ENCODE measurements at places on chromosomes 2 and 18. TPM values are rescaled to one million over a fixed set of nuclear protein-coding genes. Genes with fewer than 3 reads are reported as not detected.
A peak's percentile ranks its signal among the peaks of the same experiment; 100 is the strongest.

GRCh38 chr18:35409911-35410310, 32.8 kb upstream of the ZNF396 start:
- no peak overlapping the region for H3K27ac ChIP-seq
- no peak overlapping the region for H3K4me3 ChIP-seq
- no peak for DNase-seq
- no peaks in the 10 kb centered on the region for H3K27me3 ChIP-seq
- no peaks in the 10 kb centered on the region for H3K36me3 ChIP-seq
- H3K4me1 ChIP-seq = no peaks in the 10 kb centered on the region

DNA sequence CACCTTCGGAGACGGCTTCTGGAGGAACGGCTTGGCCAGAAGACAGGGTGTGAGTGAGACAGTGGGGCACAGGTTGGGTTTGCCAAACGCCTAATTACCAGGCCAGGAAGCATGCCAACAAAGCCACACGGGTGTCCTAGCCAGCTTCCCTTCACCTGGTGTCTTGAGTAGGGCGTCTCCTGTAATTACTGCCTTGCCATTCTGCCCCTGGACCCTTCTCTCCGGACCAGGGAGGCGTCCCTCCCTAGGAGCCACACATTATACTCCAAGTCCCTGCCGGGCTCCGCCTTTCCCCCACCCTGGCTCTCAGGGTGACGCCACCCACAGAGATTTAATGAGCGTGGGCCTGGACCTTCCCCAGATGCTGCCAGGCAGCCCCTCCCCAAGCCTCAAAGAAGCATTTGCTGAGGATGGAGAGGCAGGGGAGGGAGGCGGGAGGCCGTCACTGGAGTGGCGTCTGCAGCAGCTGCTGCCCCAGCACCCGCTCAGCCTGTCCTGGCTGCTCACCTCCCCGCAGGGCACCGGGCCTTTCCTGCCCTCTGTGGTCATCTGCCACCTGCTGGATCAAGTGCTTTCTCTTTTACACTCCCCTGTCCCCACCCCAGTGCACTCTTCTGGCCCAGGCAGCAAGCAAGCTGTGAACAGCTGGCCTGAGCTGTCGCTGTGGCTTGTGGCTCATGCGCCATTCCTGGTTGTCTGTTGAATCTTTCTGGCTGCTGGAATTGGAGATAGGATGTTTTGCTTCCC, 20.7 kb downstream of the FOSL2 start:
- no peak overlapping the region for H3K4me3 ChIP-seq
- H3K27me3 ChIP-seq = no peaks in the 10 kb centered on the region
- H3K27ac ChIP-seq = peak overlapping the region; percentile 98
- peaks cover 46% of the 10 kb centered on the region for H3K36me3 ChIP-seq
- peaks cover 49% of the 10 kb centered on the region for H3K4me1 ChIP-seq
- peak; percentile 100 for DNase-seq

The EVA1A gene
- not detected for total RNA-seq

The MSH6 gene
- 270 TPM for total RNA-seq

GRCh38 chr2:217856871-217857270, 145.9 kb downstream of the TNS1 start:
- H3K27me3 ChIP-seq = no peaks in the 10 kb centered on the region
- peaks cover 3% of the 10 kb centered on the region for H3K4me1 ChIP-seq
- H3K36me3 ChIP-seq = no peaks in the 10 kb centered on the region
- no peak for DNase-seq

GRCh38 chr2:207515671-207516070, 14.1 kb upstream of the CREB1 start:
- no peaks in the 10 kb centered on the region for H3K27me3 ChIP-seq
- no peak for DNase-seq
- H3K36me3 ChIP-seq = no peaks in the 10 kb centered on the region
- H3K27ac ChIP-seq = no peak overlapping the region
- H3K4me1 ChIP-seq = peaks cover 5% of the 10 kb centered on the region
- H3K4me3 ChIP-seq = no peak overlapping the region

DNA sequence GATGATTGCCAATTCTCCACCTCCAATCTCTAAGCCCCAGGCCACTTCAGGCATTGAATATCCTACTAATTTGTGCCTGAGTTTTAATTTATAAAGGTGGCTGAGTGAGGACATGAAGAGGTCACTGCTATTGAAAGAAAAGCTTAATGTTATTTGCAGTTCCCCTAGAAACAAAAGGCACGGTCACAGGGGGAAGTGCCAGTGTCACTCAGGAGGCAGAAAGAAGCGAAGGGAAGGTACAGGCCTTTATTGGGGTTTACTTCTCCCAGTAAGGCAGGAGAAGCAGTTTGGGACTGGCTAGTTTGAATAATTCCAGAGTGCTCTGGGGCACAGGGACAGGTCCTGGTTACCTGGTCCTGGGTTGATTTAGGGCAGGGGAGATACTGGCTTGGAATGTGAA, 1.7 kb upstream of the ABHD1 start:
- H3K36me3 ChIP-seq = no peaks in the 10 kb centered on the region
- H3K27ac ChIP-seq = no peak overlapping the region
- no peaks in the 10 kb centered on the region for H3K4me1 ChIP-seq

Measured in SJCRH30 (cell line).